ENCODE measurements at places on chromosomes 11 and 22.

GRCh38 chr11:13479688-13480087, 16.1 kb downstream of the PTH start:
- DNase-seq: no peak

DNA sequence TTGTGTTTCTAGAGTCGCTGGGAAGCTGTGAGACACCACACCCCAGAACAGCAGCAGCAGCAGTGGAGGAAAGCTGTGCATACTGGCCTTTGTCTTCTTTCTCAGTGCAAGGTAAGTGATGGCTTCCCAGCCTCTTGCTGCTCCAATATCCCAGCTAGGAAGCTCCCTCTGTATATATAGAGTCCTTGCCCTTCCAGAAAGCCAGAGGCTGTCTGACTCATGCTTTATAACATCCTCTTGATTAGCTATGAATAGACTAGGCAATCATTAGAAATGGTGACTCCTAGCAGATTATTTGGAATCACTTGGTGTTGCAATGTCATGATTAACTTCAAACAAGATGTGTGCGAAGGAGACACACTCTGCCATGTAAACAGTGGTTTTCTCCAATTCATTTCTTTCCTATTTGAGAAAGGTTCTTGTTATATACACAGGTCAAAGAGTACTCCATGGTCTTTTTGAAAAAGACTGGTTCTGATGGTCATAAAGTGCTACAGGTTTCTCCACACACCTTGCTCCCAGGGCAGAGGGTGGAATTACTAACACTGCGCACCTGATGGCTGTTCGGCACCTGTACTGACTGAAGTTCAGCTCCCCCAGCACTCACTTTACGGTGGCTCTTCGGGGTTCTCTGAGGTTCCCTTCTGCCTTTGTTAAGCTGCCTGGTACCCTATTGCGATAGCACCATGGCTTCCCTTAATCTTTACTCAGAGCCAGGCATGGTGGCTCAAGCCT, at the start of gene MMP1:
Gene MMP1, minus strand, starts transcription at position 149 of the 735 bp plus-strand sequence. Its CDS starts 68 bp downstream, at position 81.
- DNase-seq: no peak

DNA sequence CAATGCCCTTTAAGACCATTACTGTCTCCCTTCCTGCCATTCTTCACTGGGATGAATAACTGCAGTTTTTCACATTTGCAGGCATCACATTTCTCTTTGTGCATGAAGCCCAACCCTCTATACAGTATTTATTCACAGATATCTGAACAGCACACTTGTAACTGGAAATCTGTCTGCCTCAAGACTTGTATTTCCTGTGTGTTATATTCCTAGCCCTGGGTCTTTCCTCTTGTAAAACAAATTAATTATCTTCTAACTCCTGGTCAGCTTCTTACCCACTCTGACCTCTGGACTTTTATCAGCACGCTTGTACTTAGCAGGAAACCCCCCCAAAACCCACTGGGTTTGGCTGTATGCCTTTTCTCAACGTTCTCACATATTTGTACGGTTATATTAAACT, 2.0 kb downstream of the CSRP3 start:
- DNase-seq: no peak

GRCh38 chr11:125162743-125163142, 1.8 kb upstream of the PKNOX2 start:
- DNase-seq: no peak

- DNase-seq: peak; percentile 94
Observed at GRCh38 chr22:25334162-25334490, 114.7 kb downstream of the CRYBB2 start.

GRCh38 chr22:29831958-29832357, 6.1 kb downstream of the ASCC2 start:
- no peak for DNase-seq

- no peak for DNase-seq
Observed at GRCh38 chr11:120589376-120589775, 77.8 kb downstream of the GRIK4 start.

DNA sequence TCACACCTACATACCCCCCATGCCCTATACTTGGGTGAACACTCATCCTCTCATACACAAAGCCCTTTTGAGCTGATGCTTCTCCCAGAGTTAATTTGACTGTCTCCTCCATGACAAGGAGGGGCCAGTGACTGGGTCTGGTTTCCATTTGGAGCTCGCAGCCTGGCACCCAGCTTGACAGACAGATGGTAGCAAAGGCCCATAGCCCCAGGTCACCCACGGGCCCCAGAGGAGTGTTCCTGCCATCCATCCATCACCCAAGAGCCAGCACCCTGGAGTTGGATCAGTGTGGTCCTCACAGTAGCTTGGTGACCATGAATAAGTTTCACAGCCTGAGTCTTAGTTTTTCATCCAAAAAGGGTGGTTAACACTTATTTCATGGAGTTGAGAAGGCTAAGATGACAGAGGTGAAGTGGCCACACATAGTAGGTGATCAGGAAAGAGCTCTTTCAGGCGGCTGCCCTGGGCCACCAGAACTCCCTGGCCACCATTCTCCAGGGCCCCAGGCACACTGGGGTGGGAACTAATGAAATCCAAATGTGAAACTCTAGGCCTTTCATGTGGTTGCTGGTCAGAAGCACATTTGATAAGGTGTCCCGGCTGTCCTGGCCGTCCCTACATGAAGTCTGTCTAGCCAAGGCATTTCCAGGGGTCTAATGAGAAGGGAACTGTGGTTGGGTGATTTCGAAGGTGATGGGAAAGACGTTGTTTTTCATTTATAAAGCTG, 42.4 kb downstream of the LIF start:
- no peak for DNase-seq

GRCh38 chr11:8717876-8718753, 35.5 kb downstream of the RPL27A start:
- peak; percentile 24 for DNase-seq

- peak; percentile 87 for DNase-seq
Observed at GRCh38 chr22:39013942-39014722, at the start of gene APOBEC3C. APOBEC3C (plus strand) TSS chr22:39014257; CDS start chr22:39014363, 106 bp downstream.

- peak; percentile 33 for DNase-seq
Observed at GRCh38 chr11:47955061-47955755, 25.2 kb upstream of the PTPRJ start.

DNA sequence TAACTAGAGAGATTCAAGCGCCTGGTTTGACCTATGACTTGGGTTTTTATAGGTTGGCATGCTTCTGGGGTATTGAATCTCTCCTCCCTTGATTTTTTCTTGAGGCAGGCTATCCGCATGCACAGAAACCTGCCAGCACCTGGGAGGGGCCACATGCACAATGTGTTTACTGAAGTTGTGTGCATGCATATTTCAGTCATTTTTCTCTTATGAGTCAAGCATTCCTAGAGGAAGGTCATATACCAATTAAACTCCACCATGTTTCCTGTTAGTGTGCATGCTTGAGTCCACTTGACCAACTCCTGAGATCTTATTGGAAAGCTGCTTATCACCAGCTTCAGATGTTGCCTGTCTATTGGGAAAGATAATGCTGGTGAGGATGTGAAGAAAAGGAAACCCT, 1718.4 kb downstream of the LRRC4C start:
- no peak for DNase-seq

DNA sequence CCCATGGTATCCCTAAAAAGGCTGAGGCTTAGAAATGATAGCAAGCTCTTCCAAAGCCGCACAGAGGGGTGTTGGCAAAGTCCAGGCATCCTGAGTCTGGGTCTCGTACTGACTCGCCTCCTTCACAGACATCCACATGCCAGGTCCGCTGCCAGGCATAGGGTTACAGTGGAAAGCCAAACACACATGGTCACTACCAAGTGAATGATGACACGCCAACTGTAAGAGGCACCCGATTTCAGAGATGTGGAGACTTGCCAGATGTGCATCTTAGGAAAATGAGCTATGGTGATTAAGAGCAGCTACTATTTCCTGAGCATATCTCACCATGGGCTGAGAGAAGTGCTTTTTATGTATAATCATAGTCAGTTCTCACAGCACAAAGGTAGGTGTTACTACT, 314.9 kb downstream of the MIAT start:
- DNase-seq: no peak

DNA sequence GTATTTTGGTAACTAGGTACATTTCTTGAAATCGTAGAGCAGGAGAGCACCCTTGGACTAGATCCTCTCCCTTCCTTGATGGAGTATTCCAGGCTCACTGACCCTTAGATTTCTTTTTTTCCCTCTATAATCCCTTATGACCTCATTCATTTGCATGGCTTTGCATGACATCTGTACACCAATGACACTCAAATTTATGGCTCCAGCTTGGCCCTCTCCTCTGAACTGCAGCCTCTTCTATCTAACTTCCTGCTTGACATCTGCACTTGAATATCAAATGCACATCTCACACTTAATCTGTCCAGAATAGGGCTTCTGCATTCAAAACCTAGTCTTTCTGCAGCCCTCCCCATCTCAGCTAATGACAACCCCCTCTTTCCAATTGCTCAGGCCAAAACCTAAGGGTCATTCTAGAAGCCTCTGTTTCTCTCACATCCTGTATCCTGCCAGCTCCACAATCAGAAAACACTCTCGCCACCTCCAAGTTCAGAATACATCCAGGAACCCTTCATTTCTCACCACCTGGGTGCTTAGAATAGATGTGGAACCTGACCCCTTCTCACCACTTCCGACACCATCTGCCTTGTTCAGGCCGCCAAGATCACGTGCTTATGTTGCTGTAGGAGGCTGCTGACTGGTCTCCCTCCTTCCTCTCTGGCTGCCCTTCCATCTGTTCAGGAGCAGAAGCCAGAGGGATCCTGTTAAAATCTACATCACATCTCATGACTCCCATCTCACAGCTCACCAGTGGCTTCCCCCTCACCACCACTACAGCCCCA, 138.9 kb upstream of the MTNR1B start:
- DNase-seq: no peak

DNA sequence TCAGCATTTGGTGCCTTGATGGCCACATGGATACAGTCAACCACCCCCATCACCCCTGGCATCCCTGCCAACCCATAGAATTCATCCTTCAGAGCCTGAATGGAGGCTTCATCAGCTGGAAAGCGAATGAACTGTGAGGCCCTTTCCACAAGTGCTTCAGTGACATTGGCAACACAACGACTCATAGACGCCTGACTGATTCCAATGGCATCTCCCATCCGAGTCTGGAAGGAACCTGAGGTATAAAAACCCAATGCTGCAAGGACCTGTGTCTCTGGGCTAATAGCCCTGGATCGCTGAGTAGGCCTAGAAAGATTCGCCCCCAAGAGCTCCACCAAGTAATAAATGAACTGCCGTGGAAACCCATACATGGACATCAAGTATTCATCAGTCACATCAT, 1.3 kb downstream of the HARBI1 start:
- DNase-seq: no peak

GRCh38 chr11:13663631-13664071, 4.8 kb upstream of the FAR1 start:
- DNase-seq: no peak

DNA sequence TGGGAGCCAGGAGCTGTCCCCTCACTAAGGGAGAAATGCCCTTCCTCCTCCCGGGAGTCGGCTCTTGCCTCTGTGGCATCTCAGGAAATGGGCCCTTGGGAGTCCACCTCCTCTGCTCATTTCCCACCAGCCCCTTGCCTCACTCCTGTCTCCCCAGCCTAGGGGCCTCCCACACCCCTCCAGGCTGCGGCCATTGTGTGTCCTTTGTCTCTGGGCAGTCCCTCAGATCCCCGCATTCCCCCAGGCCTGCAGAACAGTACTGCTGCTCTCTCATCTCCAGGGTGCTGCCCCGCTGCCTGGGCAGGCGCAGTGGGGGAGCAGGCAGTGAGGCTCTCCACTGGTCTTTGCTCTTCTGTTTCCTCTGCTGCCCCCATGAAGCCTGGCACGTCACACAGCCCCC, 25.0 kb downstream of the ADA2 start:
- DNase-seq: no peak

GRCh38 chr11:107830915-107831540, 27.6 kb downstream of the SLC35F2 start:
- no peak for DNase-seq

GRCh38 chr22:24134090-24134846, 47.0 kb upstream of the SUSD2 start:
- DNase-seq: peak; percentile 67

- DNase-seq: no peak
Observed at GRCh38 chr11:22597062-22597461, 28.6 kb downstream of the FANCF start.

DNA sequence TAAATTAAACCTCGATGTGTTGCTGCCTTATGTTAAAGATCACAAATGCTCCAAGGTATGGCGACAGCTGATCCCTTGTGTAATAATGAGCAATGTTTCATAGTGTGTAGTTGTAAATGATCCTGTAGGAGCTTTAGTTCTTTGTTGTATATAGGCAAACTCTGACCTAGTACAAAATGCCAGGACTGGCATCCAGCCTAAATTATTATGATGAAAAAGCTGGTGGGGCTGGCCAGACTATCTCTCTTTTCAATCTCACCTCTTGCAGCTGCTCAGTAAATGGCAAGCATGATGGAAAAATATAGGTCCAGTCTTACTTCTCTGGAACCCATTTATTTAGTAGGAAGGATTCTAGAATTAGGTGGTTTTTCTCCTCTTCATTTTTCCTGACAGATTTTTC, 345.1 kb upstream of the C11orf87 start:
- DNase-seq: no peak

GRCh38 chr11:100776212-100776896, 89.3 kb downstream of the ARHGAP42 start:
- DNase-seq: no peak

DNA sequence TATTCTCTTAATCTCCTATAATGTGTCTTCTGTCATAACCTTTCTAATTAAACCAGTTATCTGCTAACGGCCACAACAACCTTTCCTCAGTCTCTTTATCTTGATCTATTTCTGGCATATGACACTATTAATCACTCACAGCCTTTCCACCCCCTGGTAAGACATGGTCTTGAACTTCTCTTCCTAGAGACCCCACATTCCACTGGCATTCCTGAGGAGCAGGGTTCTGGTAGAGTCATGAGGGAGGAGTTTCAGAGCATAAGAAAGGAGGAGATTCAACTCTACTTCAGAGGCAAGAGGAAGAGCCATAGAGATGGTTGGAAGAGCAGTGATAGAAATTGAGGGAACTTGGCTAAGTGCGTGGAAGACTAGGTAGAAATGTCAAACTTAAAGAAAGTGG, 325.6 kb downstream of the BLID start:
- DNase-seq: no peak

DNA sequence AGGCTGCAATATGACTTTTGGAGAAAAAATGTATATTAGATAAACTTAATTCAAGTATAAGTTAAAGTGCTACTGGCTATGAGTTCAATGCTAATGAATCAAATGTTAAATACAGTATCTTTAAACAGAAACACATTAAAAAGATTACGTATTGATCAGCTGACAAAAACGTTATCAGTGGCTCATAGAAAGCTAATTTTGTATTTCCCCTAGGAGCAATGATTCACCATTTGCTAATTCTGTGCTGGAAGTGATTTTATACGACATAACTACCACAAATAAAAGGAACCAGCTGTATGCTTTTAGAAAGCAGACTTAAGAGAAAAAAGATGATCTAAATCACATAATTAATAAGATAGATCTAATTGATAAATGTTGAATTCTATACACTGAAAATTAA, 43.6 kb downstream of the MRE11 start:
- no peak for DNase-seq

DNA sequence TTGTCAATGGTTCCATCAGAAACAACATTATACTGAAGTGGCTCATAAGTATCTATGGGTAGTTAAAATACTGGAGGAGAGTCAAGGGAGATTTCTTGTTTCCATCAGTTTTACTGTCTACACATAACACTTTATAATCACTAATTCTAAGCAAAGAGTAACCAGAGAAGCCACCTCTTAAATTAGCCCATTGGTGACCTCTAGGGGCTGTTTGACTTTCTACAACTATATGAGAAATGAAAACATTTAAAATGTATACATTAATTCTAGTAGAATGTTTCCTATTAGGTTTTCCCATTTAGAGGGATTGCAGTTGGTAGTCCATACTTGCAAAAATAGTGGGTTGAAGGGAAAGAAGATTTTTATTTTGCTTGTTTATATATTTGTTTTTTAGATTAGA, 504.3 kb downstream of the FAM181B start:
- no peak for DNase-seq

GRCh38 chr11:925158-925495, 543 bp upstream of the AP2A2 start:
- no peak for DNase-seq

Data from HL-60 (cell line).